ENCODE measurements at places on chromosomes 13 and 19. TPM values are rescaled to one million over a fixed set of nuclear protein-coding genes. Genes with fewer than 3 reads are reported as not detected.

GRCh38 chr19:2374808-2375207 is 14.7 kb downstream of the TMPRSS9 start:
- no peak for DNase-seq

- DNase-seq = peak; percentile 67
Observed at GRCh38 chr19:46624958-46625661, at the start of gene PTGIR. TSS of gene PTGIR (minus strand) at chr19:46625089. CDS start at chr19:46624225, 864 bp downstream.

- DNase-seq = no peak
Observed at GRCh38 chr19:11379857-11380350, 4.2 kb downstream of the EPOR start.

DNA sequence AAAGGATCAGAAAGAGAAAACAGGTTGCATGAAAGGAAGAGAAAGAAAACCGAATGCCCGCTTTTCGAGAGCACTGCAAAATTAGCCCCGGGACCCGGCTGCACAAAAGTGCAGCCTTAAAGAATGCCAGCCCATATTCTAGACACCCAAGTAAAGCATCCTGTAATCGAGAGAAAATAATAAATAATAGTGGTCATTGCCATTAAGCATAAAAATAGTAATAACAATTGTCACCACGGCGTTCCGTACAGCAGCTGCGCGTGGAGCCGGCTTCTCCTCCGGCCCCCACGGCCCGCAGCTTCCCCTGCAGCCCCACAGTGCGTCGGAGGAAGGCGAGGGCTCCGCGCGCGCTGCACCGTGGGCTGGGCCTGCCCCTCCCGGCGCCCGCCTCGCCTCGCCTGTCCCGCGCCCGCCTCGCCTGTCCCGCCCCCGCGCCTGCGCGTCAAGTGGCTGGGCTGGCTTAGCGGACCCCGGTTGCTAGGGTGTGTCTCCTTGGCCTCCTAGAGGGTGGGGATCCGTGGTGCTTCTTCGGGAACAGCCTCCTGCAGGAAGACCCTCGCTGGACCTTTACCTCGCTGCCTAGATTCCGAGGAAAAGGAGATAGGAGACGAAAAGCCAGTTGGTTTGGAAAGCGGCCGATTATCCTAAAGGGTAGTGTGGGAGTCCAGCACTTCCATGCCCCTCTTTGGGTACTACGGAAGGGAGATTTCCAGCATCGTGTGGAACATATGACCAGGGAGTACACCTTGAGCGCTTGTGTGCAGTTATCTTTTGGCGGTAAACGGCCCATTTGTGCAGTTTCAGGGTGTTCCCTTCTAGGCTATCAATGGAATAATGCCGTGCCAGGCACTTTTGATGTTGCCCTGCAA is at the start of gene LRRC63:
LRRC63 (plus strand) TSS at position 446 of the 869 bp plus-strand sequence. CDS start 1,107 bp downstream, outside the sequence.
- peak; percentile 48 for DNase-seq

DNA sequence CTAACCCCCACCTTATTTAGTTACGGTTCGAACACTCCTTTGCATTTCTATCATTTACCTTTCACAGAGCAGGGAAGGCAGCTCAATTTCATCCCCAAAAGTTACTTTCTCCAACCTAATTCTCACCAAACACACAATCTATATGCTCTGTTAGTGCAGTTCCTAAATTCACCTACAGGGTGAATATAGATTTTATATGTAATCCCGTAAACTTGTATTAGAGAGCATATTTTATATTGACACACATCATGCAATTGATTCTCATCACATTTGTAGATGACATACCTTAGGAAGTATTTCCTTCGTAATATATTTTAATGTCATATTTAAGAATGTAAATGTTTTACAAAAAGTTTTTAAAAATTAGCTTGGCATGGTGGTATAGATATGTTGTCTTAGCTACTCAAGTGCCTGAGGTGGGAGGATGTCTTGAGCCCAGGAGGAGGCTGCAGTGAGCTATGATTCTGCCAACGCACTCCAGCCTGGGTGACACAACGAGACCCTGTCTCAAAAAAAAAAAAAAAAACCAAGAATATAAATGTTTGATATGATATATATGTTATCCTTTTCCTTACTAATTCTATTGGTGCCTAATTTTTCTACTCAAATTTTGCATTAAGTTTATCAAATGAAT is 57.3 kb upstream of the TNFRSF19 start:
- no peak for DNase-seq

GRCh38 chr19:14686411-14686810 is 3.4 kb upstream of the ZNF333 start:
- no peak for DNase-seq

Gene ZNF681
- total RNA-seq = 0.66 TPM

Gene FRY
- 18.3 TPM for total RNA-seq

GRCh38 chr13:70579941-70580340 is 471.7 kb upstream of the KLHL1 start:
- DNase-seq = no peak

GRCh38 chr13:110677731-110678545 is 28.0 kb downstream of the CARS2 start:
- peak; percentile 74 for DNase-seq

Gene ADPRHL1
- total RNA-seq = 1.5 TPM

- DNase-seq = no peak
Observed at GRCh38 chr19:1474011-1474764, 4.8 kb downstream of the C19orf25 start.

- no peak for DNase-seq
Observed at GRCh38 chr19:543910-544608, at the start of gene GZMM. TSS of gene GZMM (plus strand) at chr19:544053. CDS start at chr19:544072, 19 bp downstream.

DNA sequence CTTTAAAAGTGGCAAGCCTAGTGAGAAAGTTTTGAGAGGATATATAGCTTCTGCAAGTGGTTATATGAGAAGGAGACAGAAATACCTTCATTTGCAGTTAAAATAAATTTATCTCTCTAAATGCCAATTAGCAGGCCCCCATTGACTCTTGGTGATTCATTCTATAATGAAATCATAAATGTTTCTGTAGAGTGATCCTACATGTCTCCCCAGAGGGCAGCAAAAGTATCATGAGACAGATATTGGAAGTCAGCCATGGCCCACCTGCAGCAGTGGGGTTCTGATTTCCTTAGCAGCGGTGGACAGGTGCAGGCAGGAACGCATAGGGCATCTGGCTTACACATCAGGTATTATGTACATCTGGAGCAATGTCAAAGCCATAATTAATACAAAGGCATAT is 385.4 kb upstream of the SLC10A2 start:
- DNase-seq = no peak

DNA sequence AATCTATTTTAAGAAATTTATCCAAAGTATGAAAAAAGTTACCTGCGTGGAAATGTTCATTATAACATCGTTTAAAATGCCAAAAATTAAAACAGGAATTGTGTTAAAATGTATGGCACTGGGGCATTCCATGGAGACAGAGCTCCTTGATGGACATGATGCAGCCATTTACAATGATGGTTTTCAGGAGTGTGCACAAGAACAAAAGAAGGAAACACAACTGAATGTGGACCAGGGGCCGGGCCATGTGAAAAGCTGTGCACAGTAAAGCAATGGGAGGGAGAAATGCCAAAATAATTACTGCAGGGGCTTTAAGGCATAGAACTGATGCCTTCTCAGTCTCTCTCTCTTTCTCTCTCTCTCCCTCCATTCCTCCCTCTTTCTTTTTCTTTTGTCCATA is 115.0 kb downstream of the ZNF536 start:
- DNase-seq = no peak

DNA sequence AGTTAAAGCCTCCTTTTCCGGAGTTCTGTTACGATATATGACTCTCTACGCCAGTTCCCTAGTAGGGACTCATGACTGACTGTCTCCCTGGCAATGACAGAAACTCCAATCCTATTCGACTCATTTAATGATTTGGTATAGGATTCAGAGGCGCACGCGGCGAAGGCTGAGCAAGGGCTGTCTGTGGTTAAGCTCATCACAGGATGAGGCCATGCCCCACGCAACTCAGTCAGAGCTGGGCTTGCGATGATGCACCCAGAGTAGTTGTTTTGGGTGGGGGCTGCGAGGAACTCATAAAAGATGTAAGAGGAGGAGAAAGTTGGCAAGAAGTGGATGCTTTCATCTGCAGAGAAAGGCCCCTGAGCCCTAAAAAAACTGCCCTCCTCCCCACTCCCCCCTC is 468 bp upstream of the SERTM1 start:
- DNase-seq = no peak

DNA sequence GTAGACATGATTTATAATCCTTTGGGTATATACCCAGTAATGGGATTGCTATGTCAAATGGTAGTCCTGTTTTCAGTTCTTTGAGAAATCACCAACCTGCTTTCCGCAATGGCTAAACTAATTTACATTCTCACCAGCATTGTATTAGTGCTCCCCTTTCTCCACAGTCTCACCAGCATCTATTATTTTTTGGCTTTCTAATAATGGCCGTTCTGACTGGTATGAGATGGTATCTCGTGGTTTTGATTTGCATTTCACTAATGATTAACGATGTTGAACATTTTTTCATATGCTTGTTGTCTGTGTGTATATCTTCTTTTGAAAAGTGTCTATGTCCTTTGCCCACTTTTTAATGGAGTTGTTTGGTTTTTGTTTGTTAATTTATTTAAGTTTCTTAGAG is 165.1 kb downstream of the PDS5B start:
- DNase-seq = no peak

Gene USE1
- 23.8 TPM for total RNA-seq

Gene LENG9
- total RNA-seq = 16.7 TPM

GRCh38 chr19:17244618-17245534 is 843 bp downstream of the NR2F6 start:
- no peak for DNase-seq

Gene ZNF780B
- total RNA-seq = 17.2 TPM

DNA sequence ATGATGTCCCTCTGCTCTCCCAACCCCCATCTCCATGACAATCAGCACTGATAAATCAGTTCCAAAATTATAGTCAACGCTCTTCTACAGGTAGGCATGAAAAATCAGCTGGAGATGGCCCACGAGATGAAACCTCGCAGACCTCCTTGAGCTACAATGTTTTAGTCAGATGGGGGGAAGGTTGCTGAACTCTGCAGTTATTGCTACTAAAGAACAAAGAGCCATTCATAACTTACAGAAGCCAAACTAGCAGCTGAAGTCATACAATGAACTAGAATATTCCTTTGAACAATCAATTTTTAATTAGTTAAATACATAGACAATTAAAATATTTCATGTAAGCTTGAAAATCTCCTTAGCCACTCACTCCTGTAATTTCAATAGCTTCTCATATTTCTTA is 179.2 kb downstream of the NHLRC3 start:
- DNase-seq = no peak

GRCh38 chr13:84867246-84867645 is 932.0 kb downstream of the SLITRK6 start:
- no peak for DNase-seq

- DNase-seq = no peak
Observed at GRCh38 chr19:7376151-7376852, 27.6 kb downstream of the ARHGEF18 start.

GRCh38 chr19:18183529-18183928 is 9.5 kb upstream of the MPV17L2 start:
- no peak for DNase-seq

DNA sequence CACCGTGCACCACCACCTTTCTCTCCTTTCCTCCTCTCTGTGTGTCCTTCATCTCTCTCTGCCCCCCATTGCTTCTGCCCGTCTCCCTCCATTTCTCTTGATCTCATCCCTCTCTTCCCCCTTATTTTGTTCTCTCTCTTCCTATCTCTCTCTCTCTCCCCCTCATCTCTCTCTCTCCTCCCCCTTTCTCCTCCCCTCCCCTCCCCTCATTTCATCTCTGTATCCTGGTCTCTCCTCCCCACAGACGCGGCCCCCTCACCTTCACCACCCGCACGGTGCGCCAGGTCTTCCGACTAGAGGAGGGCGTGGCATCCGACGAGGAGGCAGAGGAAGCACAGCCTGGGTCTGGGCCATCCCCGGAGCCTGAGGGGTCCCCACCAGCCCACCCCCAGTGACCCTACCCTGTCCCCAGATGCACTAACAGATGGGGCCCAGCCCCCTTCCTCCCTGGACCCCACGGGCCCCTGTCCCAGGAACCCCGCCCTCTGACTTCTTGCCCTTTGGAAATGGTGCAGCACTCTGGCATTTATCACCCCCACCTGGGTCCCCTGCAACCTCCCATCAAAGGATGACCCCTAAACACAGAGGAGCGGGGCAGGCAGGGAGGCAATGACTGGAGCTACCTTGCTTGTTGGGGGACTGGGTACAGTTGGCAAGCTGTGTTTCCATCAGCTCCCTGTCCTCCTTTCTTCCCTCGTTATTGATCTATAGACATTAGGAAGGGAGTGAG is 19.6 kb downstream of the KCNC3 start:
- DNase-seq = no peak

- no peak for DNase-seq
Observed at GRCh38 chr13:113660066-113660465, 2.1 kb upstream of the ATP4B start.

Gene SULT2B1
- total RNA-seq = not detected

DNA sequence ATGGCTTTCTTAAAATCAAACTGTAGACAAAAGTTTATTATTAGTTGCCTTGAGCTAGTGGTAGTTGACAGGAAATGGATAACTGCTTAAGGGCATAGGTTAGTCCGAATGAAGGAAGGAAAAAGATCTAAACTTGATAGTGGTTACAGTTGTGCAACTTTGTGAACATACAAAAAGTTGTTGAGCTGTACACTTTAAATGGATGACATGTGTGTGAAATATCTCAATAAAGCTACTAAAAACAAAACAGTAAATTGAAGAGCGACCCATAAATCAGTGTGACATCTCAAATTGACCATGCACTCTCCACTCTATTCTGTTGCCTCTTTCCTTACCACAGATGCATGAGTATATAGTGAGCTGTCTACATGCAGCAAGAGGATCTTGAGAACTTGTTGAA is 1757.8 kb downstream of the PCDH9 start:
- peak; percentile 21 for DNase-seq

DNA sequence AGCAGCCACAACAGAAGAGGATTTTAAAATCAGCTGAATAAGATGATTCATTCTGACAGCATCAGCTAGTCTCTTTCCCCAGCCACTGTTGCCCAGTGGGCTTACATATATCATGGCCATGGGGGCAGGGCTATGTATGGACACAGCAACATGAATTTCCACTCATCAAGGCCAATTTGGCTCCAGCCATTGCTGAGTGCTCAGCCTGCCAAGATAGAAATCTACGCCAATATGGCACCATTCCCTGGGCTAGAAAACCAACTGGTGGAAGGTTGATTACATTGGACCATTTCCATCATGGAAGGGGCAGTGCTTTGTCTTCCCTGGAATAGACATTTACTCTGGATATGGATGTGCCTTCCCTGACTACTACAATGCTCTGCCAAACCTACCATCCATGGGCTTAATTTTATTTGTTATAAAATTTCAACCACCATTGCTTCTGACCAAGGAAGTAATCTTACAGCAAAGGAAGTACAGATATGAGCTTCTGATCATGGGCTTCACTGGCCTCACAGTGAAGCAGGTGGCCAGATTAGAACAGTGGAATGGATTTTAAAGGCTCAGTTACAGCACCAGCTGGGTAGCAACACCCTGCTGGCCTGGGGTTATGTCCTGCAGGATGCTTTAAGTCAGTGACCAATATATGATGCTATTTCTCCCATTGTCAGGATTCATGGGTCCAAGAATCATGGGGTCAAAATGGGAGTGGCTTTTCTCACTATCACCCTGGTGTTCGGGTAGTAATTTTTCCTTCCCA is 9.8 kb upstream of the ALOX5AP start:
- peak; percentile 76 for DNase-seq
